Mucosa of gallbladder (tissue), 1 donor: ENCODE measurements at places on chromosomes 12 and 14. TPM values are rescaled to one million over a fixed set of nuclear protein-coding genes. Genes with fewer than 3 reads are reported as not detected.

- DNase-seq: peak; percentile 63
Observed at GRCh38 chr14:99605299-99605961, 1.4 kb upstream of the CCDC85C start.

GRCh38 chr14:104390941-104391901 is 188.3 kb upstream of the C14orf180 start:
- DNase-seq: no peak

- DNase-seq: no peak
Observed at GRCh38 chr12:78419513-78419912, 445.1 kb upstream of the SYT1 start.

TTC9 gene
- total RNA-seq: 8.1 TPM

DNA sequence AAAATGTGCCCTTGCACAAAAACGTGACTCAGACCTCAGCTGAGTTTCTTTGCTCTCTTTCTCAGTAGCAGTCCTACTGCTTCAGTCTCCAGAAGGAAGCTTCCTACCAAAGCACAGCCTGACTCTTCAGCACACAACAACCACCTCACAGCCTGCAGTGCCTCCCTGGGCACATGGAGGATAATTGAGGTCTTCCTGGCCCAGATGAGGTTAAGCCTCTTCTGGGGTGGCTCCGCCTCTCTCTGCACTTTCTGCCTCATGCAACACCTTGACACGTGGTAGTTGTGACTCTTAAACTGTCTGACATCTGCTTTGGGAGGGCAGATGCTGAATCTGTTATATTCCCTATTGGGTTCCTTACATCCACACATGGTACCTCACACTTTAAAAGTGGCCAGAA is 33.8 kb downstream of the GIT2 start:
- DNase-seq: no peak

- DNase-seq: no peak
Observed at GRCh38 chr12:89319606-89320005, 32.7 kb downstream of the DUSP6 start.

SLC25A47 gene
- total RNA-seq: 0.20 TPM

NCOR2 gene
- total RNA-seq: 210 TPM

EFS gene
- total RNA-seq: 10.8 TPM

PRH2 gene
- total RNA-seq: not detected

GRCh38 chr12:52427083-52427482 is 7.1 kb downstream of the KRT75 start:
- no peak for DNase-seq

DNA sequence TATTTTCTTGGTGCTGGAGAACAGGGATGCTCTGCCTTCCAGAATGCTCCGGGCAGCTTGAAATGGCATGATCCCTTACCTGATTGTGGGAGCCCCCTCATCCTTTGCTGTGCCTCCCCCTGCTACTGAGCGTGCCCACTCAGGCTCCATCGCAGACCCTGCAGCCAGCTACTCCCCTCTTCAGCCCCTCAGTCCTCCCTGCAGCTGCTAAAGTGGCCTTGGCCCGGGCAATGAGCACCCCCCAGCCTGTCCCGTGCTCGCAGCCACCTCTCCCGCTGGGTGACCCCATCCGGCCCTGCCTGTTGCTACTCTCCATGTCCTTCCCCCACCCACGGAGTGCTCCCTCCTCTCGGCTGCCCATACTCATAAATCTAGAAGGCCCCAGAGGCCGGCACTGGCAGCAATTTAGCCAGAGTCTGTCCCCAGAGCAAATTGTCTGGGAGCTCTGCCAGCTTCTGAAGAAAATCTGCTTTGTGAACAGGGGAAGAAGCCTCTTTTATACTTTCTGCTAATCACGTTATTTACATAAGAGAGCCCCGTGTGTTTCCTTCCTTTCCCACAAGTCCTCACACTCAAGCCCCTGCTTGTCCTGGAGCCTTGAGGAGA is 143.7 kb upstream of the FRMD6 start:
- DNase-seq: peak; percentile 20

DNA sequence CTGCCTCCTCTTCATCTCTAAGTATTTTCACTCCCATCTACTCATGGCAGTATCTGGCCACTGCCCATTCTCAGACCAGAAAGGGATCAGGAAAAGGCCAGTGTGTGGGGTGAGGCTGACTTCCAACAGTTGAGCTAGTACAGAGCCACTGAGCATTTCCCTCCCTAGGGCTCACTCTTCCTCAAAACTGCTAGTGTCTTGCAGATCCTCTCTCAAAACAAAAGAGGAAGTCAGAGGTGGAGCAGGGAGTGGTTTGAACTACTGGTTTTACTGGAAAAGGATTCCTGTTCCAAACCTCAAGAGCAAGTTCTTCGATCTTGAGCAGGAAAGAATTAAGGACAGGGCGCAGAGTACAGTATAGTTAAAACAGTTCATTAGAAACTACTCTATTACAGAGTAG is 11.7 kb upstream of the RNASE10 start:
- no peak for DNase-seq

GRCh38 chr12:68612202-68612601 is 1.5 kb downstream of the RAP1B start:
- DNase-seq: no peak

GEMIN2 gene
- 9.4 TPM for total RNA-seq

DNA sequence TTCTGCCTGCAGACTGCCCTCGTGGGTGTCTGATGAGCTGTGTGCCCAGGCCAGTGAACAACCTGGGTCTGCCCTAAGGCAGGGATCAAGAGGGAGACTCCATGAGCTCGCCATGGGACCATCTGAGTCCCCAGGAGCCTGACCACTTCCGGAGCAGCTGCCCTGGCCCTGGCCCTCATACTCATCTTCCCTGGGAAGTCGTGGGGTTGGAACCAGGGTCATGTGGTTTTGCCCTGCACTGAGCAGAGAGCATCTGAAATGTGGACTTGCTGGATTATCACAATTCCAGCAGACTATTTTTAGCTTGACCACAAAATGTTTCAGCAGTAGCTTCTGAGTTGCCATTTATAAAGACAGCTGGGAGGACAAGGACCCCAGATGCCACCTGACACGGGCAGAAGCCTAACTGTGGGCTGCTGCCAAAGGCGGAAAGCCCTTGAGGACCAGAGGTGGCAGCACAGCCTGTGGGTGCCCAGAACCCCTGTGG is 6.7 kb downstream of the BTBD6 start:
- DNase-seq: no peak

TAS2R19 gene
- 1.9 TPM for total RNA-seq

- DNase-seq: no peak
Observed at GRCh38 chr12:5846950-5847349, 98.1 kb downstream of the ANO2 start.

PRH1 gene
- 13.8 TPM for total RNA-seq

GRCh38 chr12:58513301-58513834 is 406.9 kb downstream of the LRIG3 start:
- no peak for DNase-seq

TAS2R31 gene
- 3.1 TPM for total RNA-seq

DNA sequence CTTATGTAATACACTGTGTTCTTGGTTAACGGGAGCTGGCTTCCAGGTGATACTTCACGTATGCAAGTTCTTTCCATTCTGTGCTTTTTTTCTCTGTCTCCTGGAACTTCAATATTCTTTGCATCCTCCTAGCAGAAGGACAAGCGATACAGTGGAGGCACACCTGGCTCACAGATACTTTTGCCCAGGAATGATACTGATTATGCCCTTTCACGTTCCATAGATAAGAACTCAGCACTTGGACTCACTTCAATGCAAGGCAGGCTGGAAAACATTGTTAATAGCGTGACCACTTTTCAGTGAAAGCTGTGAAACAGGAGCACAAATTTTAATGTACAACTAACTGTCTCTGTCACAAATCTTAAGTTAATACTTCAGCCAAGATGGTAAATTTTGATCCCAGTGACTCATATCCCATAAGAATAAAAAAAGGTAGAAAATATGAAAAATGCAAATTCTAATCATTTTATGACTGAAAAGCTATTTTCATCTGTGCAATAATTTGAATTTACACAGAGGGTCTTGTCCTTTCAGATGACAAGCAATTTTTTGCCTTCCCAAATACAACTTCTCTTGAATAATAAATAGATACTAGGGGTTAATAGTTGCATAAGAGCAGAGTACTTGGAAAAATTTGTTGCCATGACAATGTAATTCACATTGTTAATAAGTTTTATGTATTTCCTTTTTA is 919.0 kb downstream of the GALC start:
- no peak for DNase-seq

GRCh38 chr14:100329233-100330006 is 6.3 kb downstream of the SLC25A47 start:
- no peak for DNase-seq

GRCh38 chr12:91333966-91334365 is 151.3 kb upstream of the DCN start:
- DNase-seq: no peak

DNA sequence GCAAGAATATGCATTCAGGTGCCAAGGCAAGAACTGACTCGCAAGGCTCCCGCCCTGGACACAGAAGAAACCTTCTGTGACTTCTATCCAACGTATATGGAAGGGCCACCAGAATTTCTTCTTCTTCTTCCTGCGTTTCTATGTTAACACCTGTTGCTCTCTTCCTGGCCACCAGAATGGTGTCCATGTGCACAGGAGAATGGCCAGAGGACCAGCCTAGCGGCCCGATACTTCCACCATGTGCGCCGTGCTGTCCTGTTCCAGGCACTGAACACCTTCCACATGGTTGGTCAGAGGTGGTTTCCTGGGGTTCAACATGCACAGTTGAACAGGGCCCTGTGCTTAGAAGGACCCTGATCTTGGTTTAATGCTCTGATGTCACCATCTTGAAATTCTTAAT is 455.8 kb downstream of the BCL11B start:
- DNase-seq: no peak

DNA sequence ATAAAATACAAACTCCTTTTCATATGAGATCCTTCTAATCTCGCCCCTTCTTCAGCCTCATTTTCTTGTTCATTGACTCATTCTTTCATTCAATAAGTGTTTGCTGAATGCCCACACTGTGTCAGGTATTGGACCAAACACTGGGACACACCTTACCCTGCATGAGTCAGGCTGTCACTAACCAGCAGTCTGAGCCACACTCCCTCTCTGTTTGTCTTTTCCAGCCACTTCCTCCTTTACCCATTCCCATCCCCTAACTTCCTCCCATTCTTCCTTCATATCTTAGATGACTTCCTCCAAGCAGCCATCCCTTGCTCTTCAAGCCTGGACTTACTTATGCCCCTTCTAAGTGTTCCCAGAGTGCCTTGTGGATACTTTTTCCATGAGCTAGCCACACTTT is 27.0 kb upstream of the HIF1A start:
- no peak for DNase-seq

FGF6 gene
- not detected for total RNA-seq

DNA sequence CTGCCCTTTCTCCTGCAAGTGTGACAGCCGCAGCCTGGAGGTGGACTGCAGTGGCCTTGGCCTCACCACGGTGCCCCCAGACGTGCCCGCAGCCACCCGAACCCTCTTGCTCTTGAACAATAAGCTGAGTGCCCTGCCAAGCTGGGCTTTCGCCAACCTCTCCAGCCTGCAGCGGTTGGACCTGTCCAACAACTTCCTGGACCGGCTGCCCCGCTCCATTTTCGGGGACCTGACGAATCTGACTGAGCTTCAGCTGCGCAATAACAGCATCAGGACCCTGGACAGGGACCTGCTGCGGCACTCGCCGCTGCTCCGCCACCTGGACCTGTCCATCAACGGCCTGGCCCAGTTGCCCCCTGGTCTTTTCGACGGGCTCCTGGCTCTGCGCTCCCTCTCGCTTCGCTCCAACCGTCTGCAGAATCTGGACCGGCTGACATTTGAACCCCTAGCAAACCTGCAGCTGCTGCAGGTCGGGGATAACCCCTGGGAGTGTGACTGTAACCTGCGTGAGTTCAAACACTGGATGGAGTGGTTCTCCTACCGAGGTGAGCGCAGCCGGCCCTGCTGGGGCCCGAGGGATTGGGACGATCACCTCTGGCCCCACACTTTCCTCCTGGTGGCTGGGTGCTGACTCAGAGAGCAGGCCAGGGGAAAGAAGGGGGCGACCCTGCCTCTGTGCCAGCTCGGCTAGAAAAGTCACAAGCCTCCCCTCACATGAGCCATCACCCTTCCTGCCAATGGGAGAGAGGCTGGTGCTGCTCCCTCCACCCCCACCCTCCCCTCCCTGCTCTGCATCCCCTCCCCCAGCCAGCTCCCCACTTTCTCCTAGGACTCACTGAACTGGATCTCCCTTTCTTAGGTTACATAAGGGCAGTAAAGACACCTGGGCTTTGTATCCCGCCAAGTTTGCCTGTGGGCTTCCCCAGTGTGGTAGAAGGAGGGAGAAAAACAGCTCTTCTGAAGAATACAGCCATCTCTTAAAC is 10.9 kb downstream of the LRTM2 start:
- DNase-seq: peak; percentile 89

GPR162 gene
- total RNA-seq: 12.3 TPM

DNA sequence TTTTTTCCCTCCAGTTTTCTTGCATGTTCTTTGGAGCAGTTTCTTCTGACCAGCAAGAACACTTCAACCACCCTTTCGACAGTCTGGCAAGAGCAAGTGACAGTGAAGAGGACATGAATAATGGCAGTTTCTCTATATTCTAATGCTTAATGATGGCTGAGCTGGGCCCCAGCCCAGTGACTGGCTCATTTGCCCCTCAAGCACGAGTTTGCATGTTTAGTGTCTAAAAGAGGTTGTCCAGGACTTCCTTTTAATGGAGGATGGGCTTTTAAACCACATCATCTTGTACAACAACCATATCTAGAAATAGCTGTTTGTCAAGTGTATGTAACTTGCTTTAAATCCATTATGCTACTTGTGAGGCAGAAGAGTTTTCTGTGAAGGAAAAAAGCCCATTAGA is 28.4 kb downstream of the RAD9B start:
- no peak for DNase-seq

DNA sequence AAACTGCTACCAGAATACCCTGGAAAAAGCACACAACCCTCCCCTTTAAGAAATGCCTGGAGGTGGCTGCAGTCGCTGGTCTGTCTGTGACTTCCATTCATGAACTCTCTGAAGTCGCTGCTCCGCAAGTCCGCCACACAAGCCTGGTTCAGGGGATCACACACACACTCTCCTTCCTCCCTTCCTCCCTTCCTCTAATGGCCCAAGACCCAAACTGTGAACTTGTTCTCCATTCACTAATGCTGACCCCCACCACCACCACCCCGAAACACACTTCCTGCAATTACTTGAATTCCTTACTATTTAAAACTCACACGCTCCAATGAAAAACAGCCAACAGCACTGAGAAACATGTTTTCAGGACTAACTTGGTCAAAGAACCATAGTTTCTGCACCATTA is 1.0 kb upstream of the LMO3 start:
- DNase-seq: no peak

GRCh38 chr14:34003082-34003668 is 52.3 kb upstream of the EGLN3 start:
- no peak for DNase-seq

DNA sequence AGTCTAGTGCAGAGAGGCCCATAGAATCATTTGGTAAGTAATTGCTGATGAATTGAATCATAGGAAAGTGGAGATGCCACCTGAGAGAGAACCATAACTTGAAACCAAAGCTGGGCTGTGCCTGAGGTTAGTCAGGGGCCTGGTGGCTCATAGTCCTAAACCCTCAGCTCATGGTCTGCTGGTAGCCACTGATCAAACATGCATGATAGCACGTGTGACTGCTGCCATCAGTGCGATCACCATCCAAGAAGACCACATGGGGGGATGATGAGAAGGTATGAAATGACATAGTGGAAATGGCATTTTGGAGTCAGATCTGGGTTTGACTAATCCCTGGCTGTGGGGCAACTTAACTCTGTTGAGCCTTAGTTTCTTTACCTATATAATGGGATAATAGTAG is 190.5 kb downstream of the CACNA1C start:
- no peak for DNase-seq
